ENCODE measurements at places on chromosomes 6 and 20. TPM values are rescaled to one million over a fixed set of nuclear protein-coding genes. Genes with fewer than 3 reads are reported as not detected.

The LTB gene
- not detected for total RNA-seq

The CD109 gene
- total RNA-seq = 18.0 TPM

The NCOA5 gene
- total RNA-seq = 6.8 TPM

The HLA-DRB1 gene
- total RNA-seq = not detected

The C6orf58 gene
- total RNA-seq = not detected

The CCN6 gene
- total RNA-seq = not detected

The ADGRF4 gene
- not detected for total RNA-seq

The ATP6V1G2 gene
- 2.6 TPM for total RNA-seq

The ZNF133 gene
- 21.8 TPM for total RNA-seq

The VGLL2 gene
- not detected for total RNA-seq

The BCAS1 gene
- total RNA-seq = not detected

The OR2H1 gene
- total RNA-seq = not detected

The MAP3K7 gene
- total RNA-seq = 16.5 TPM

The ECHDC1 gene
- total RNA-seq = 36.5 TPM

The FKBP5 gene
- 4.7 TPM for total RNA-seq

The ZBTB46 gene
- total RNA-seq = 4.8 TPM

The VSX1 gene
- total RNA-seq = not detected

The SEMG1 gene
- total RNA-seq = not detected

The NMBR gene
- total RNA-seq = not detected

The PNPLA1 gene
- not detected for total RNA-seq

The VSTM2L gene
- 2.9 TPM for total RNA-seq

The TRERF1 gene
- 1.2 TPM for total RNA-seq

The ZBTB9 gene
- total RNA-seq = 3.5 TPM

The HNF4A gene
- total RNA-seq = not detected

The CPNE1 gene
- total RNA-seq = 220 TPM

The FAXC gene
- 0.15 TPM for total RNA-seq

The TRPC4AP gene
- total RNA-seq = 41.1 TPM

The BANF2 gene
- total RNA-seq = not detected

The TNFRSF6B gene
- 7.8 TPM for total RNA-seq

The TPX2 gene
- 40.1 TPM for total RNA-seq

The GSTA3 gene
- total RNA-seq = not detected

The HLA-DOB gene
- total RNA-seq = not detected

The VARS1 gene
- 59.7 TPM for total RNA-seq

The REM1 gene
- not detected for total RNA-seq

The SPAG4 gene
- 17.3 TPM for total RNA-seq

The LINC00237 gene
- not detected for total RNA-seq

The APOM gene
- total RNA-seq = 1.5 TPM

The MLN gene
- total RNA-seq = not detected

The DSP gene
- total RNA-seq = 1.8 TPM

The MTHFD1L gene
- total RNA-seq = 23.3 TPM

The MOXD1 gene
- 81.2 TPM for total RNA-seq

The C20orf96 gene
- 1.1 TPM for total RNA-seq

The BHLHE23 gene
- total RNA-seq = not detected

The PRICKLE4 gene
- total RNA-seq = 0.15 TPM

The RAD21L1 gene
- not detected for total RNA-seq

Data from smooth muscle cell of the coronary artery (primary cell).